ENCODE measurements at places on chromosomes 7 and 10.

DNA sequence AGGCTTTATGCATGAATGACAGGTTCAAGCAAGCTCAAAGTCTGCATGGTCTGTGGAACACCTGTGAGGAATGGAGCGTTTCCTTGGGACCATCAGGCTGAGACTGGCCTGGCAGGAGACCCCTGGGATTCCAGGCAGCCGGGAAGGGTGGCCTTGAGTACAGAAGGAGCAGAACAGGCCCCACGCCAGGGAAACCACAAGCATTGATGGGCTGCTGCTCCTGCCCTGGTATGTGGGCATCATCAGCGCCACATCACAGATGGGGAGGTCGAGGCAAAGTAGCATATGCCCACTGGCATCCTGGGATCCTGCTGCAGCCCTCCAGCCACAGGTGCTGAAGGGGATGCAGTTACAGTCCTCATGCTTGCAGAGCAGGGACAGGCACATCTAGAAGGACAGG lies 40.9 kb downstream of the ANTXRL start:
- DNase-seq, result no peak

DNA sequence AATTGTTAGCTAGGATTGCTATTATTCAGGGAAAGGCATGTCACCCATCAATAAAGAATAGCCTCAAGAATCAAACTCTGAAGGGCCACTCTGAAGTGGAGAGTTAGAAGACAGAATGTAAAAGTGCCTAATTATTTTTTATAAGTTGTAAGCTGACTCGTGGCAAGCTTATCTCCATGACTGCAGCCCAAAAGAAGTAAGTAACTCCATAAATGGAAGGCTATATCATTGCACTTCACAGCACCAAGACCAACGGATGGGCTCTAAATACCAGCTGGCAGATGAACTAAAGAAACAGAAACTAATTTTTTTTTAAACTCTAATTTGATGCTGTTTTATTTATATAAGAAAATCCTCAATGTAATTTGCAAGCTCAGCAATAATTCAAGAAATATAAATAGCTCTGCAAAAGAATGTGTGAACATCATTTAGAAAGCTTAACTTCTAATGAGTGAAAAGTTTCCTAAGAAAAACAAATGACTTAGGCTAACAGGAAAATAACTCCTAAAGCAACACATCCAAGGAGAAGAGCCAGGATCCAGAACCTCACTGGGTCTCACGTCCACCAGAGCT lies 165.5 kb downstream of the SNX13 start:
- no peak for DNase-seq

DNA sequence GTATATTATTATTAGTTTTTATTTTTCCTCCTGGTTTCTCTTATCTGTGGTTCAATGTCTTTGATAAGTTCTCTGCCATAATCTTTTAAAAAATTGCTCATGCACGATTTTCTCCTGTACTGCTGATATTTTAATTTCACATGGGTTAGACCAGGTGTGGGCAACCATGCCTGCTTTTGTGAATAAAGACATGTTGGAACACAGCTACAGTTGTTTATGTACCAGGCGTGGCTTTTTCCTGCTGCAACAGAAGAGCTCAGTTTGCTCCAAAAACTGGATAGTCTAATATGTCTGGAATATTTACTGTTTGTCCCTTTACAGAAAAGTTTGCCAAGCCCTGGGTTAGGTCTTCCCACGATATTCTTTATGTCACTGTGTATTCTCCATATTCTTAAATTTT lies 105.2 kb downstream of the VWC2 start:
- DNase-seq, result no peak

DNA sequence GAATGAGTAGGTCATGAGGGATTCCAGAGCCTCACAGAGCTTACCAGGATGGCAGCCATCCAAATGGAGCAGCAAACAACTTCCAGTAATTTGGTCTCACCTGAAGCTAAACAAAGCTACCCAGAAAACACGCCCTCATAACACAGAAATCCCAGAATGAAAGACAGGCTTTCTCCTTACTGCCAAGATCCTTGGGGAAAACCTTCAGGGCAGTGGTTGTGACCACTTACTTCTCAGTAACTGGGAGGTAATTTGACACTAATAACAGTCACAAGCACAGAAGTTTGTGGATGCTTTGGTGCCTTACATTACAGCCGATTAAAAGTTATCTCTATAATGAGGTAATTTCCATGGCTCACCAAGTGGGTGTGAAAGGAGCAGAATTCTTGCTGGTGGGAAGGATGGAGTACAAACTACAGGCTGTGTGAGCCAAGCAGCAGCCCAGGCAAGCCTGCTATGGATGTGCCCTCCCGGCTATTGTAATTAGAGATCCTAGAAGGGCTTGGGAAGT lies 10.4 kb downstream of the WDR91 start:
- DNase-seq, result no peak

- DNase-seq, result peak; percentile 99
These were observed 38.2 kb downstream of the PRSS2 start for GRCh38 chr7:142808802-142809583.
